Stimulated activated CD8-positive, alpha-beta memory T cell treated with anti-CD3 and anti-CD28 coated beads, Interleukin-7, amount 100 ng/mL, for 4 hours (primary cell): ENCODE measurements at places on chromosomes 1 and 21.

GRCh38 chr1:203362720-203363025, 11.8 kb upstream of the FMOD start:
- no peak for DNase-seq

GRCh38 chr1:200861937-200862647, 10.7 kb upstream of the GPR25 start:
- no peak for DNase-seq

GRCh38 chr1:74586253-74586897, 74.0 kb upstream of the LRRC53 start:
- DNase-seq, result no peak

DNA sequence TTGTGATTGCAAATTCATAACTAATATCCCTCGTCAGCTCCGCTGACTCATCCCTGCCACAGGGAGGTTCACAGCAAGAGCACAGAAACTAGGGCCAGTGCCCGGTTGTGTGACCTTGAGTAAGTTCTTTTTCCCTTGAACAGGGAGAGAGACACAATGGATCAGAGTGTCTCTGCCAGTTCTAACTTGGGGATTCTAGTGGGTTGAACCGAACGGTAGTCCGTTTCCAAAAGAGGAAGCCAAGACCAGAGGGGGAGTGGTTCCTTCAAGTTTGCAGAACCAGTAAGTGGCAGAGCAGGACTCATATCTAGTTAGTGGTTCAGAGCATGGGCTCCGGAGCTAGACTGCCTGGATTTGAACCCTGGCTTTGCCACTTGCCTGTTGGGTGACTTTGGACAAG, 4.9 kb upstream of the SHISA4 start:
- DNase-seq, result no peak

DNA sequence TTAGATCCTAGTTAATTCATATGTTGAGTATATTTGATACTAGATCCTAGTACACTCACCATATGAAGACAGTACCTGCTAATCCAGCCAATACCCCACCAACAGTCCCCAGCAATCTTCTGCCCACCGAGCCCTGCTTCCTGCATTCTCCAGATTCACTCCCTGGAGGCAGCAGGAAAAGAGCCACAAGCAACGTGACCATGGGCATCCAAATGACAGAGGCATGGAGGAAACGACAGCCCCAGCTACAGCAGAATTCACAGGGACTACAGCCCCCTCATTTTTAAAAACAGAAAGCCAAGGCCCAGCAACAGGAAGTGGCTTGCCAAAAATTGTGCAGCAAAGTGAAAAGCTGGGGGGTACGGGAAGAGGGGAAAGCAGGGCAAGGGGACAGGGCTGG, 29.3 kb downstream of the ASTN1 start:
- no peak for DNase-seq

DNA sequence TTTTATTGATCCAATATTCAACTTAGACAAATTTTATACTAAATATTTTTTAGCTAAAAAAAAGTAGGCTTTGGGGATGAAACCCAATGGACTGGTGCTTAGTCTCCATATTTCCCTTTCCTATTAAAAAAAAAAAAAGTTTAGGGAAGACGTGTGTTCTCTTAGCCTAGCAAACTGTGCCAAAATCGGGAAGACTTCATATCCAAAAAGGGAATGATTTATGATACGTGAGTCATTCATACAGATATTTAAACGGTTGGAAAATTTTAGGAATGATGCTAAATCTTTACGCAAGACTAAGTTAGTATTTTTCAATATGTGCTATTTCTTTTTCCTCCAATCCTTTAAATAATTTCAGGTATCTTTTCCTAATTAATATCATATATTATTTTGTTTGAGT, 50.7 kb downstream of the SPATA17 start:
- DNase-seq, result no peak

DNA sequence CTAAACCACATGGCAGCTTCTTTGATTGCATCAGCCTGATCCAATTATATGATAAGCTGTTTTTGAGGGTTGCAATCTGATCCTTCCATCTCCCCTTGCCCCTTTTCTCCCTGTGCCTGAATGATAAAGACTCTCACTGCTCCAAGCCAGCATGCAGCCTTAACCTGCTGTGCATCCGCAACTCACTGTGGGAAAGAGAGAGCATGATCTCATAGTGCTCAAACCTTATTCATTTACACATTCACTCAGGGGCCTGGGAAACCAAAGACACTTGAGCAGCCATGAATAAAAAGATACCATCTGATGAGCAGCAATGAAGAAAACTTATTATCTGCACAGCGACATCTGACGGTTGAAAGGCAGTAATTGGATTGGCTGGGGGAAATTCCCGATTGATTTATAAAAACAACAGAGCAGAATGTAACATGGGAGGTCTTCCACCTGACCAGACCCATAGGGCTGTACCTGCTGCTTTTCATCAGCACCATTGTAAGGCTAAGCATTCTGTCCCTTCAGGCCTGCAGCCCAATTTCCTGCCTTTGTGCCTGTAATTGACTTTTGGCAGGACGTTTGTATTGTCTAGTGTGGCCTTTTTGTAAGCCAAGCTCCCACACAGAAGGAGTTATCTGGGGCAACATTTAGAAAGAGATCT, 62.5 kb downstream of the KIAA0040 start:
- DNase-seq, result no peak

DNA sequence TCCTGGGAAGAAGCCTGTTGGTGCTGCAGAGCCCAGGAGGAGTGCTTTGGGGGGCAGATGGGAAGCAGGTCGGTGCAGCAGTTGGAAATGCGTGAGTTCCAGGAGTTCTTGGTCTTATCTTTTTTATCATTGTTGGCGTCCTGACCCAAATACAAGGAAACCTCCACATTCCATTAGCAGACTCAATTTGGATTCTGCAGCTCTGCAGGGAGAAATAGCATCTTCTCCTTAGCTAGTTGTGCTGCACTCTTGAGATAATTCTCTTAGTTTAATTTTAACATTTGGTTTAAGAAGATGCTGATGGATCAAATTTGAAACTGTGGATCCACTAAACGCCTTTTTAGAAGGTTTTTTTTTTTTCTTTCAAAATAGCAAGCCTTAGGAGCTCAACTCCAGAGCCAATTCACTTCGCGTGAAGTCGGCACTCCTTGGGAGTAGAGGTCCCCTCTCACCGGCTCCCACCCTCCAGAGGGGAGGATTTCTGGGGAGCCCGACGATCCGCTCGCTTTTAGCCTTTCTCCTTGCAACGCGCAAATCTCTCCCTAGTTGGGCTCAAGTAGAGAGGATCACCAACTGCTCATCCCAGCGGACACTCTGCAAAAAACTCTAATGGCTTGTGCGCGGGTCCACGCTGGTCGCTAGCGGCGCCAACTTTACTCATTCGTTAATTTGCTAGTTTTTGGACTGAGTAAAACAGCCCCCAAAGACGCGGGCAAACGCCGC, 1.3 kb downstream of the PLD5 start:
- no peak for DNase-seq

- DNase-seq, result no peak
Observed at GRCh38 chr21:21858502-21859334, 860.5 kb downstream of the NCAM2 start.

- DNase-seq, result no peak
Observed at GRCh38 chr1:7409278-7409677, 361.8 kb upstream of the VAMP3 start.

DNA sequence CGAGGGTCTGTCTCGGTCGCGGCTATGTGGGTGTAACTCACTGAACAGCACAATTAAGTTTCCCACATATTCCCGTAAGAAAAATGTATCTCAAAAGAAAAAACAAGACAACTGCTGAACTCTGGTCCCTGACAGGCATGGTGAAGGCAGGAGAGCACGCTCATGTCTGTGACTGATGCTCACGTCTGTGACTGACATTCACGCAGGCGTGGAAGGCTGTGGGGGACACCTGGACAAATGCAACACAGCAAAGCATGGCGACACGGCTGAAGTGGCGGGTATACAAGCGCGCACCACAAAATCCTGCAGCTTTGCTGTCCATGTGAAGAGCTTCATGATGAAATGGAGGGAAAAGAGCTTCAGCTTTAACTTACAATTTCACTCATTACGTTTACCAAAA, 6.0 kb downstream of the PTTG1IP start:
- no peak for DNase-seq

DNA sequence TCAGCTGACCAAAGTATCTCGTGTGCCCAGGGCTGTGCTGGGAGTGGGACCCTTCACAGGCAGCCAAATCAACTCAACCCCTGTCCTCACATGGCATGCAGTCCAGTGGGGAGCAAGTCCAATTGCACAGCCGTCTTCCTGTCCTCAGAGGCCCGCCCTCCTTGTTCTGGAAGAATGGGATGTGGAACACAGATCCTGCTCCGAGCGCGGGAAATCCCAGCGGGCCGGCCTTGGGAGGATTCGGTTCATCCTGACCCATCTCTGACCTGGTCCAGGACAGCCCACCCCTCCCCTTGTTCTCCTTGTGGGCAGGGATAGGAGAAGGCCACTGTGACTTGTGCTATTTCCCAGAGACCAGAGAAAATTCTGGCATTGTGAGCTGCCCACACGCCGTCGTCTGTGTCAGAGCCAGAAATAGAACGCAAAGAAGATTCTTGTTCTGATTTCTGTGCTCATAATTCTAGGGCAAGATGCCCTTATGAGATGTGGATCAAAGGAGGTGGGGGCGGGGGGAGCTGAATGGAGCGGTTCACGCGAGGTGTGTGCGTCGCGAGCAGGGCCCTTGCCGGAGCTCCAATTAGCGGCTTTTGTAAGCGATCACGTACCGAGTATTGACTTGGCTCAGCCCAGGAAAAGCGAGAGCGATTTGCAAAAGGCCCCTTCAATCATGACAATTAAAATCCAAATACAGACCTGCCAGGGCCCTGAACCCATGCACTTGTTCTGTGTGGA, 79.2 kb downstream of the AJAP1 start:
- DNase-seq, result no peak

- DNase-seq, result no peak
Observed at GRCh38 chr1:231076802-231077201, 36.7 kb upstream of the FAM89A start.

- DNase-seq, result no peak
Observed at GRCh38 chr21:45544449-45545235, 2.4 kb upstream of the SLC19A1 start.

GRCh38 chr1:9320520-9321479, 28.1 kb downstream of the SPSB1 start:
- no peak for DNase-seq

DNA sequence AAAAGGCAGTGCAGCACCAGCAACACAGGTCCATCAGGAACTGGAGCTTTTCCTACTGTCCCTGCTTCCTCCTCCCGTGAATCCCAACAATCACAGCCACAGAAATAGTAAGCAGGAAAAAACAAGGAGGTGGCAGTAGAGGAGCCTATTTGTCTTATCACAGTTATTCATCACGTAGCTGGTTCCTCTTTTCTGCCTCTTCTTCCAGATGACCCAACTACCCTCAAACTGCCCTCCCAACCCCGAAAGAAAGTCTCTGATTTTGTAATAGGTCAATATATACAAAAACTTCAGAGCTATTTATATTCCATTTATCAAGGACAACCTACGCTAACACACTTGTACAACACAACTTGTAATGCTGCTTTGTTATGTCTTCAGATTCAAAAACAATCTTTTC, 21.4 kb downstream of the GNB1 start:
- DNase-seq, result no peak

GRCh38 chr1:36553591-36554322, 71.0 kb upstream of the CSF3R start:
- peak; percentile 16 for DNase-seq

GRCh38 chr21:34593423-34593822, 21.5 kb downstream of the RCAN1 start:
- no peak for DNase-seq

DNA sequence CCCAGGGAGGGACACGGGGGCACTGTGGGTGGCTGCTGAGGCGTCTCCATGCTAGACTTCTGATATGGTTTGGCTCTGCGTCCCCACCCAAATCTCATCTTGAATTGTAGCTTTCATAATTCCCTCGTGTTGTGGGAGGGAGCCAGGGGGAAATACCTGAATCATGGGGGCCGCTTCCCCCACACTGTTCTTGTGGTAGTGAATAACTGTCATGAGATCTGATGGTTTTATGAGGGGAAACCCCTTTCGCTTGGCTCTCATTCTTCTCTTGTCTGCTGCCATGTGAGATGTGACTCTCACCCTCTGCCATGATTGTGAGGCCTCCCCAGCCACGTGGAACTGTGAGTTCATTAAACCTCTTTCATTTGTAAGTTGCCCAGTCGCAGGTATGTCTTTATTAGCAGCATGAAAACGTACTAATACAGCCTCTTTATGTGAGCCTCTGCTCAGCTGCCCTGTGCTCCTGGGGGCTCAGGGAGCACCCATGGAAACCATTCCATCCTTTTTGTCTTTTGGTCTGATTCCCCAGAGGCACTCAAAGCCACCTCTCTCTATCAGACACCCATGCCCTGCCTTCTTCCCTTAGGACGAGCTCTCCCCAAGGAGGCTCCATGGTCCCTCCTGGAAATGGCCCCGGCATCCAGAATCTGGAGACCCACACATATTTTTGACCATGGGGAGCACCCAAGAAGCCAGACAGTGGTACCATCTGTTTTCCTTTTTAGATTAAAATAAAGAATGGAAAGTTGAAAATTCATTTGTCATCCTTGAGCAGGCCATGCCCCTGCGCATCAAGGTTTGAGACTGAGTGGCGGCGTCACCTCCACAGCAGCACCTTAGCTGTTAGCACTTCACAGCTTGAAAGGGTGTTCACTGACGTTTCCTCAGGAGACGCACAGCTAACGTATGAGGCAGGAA, 65.9 kb upstream of the FAM20B start:
- no peak for DNase-seq

DNA sequence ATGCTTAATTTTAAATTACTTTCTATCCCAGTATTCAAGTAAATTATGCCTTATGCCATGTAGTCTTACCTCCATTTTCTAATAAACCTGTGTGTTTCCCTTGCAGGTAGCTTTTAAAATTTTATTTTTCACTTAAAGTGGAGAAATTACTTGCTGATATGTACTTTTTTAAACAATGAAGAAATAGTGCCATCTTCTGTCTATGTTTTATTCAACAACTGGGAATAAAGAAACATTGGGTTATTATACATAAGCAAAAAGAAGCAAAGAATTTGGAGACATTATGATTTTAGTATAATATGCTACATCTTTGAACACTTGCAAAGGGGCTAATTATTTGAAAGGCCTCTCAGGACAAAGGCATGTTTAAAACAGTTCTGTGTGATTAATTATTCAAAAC, 1912.9 kb downstream of the MRPL39 start:
- no peak for DNase-seq

- DNase-seq, result no peak
Observed at GRCh38 chr21:46033410-46034400, 52.1 kb downstream of the COL6A1 start.

- no peak for DNase-seq
Observed at GRCh38 chr1:204591473-204592090, 75.4 kb downstream of the MDM4 start.

- DNase-seq, result no peak
Observed at GRCh38 chr1:205546541-205546940, 42.1 kb downstream of the CDK18 start.

GRCh38 chr1:42931108-42931539, 27.5 kb downstream of the SLC2A1 start:
- DNase-seq, result peak; percentile 35

DNA sequence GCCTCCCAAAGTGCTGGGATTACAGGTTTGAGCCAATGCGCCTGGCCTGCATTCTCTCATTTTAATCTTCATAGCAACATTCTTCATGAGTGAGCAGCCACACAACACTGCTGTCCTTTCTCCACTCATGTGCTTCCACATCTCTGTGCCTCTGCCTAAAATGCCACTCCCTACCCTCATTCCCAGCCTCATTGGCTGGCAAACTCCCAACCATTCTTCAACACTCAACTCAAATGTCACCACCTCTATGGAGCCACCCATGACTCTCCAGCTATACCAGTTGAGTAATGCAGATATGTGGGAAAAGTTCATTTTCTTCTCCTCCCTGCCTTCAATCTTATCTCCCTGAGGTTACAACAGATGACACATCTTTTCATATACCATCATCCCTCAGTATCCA, 53.9 kb upstream of the ZC3H12A start:
- no peak for DNase-seq

GRCh38 chr1:211896958-211897357, 66.4 kb upstream of the LPGAT1 start:
- no peak for DNase-seq
